Skeletal muscle cell (primary cell): ENCODE measurements at places on chromosomes 13 and 19.

DNA sequence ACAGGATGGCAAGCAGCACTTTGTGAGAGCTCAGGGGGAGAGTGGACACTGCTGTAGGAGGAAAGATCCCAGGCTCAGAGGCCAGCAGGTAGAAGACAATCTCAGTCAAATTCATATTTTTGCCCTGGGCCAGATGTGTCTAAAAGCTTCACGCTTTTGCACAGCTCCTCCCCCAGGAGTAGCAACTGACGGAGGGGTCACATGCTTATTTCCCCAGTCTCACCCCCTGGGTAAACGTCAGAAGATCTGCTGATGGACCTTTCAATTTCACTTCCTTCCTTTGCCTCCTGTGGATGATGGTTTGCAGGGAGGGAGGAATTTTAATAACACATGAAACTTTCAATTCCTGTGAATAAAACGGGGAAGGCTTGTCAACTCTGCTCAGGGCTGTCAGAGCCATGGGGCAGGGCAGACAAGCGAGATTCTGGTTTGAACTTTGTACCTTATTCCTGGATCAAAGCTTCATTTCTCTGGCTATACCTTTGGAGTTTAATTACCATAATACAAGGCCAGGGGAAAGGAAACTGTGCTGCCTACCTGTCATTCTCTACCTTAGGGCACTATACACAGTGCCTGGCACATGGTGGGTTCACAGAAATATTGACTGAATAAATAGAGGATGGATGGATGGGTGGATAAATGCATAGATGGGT, 41.0 kb downstream of the POU4F1 start:
- no peak for DNase-seq

DNA sequence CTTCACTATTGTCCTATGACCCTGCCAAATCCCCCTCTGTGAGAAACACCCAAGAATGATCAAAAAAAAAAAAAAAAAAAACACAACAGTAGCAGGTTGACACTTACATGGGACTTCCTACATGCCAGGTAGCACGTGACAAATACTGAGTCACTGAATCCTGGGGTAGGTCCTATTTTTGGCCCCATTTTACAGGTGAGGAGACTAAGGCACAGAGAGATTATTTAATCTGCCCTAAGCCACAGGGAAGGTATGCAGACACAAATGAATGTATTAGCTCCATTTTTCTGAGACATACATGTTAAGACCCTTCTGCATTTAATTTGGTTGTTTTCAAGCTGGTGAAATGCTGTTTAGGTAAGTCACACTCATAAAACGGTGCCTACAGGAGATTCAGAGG, 15.7 kb downstream of the ZNF575 start:
- DNase-seq = no peak

GRCh38 chr13:58619396-58620113, 988.0 kb downstream of the PCDH17 start:
- no peak for DNase-seq

- no peak for DNase-seq
Measured at GRCh38 chr13:80850771-80851170, 509.8 kb upstream of the SPRY2 start.

- no peak for DNase-seq
Measured at GRCh38 chr13:99074693-99075092, 96.8 kb upstream of the DOCK9 start.

GRCh38 chr19:31424861-31425620, 75.8 kb upstream of the TSHZ3 start:
- DNase-seq = no peak

GRCh38 chr13:73497430-73497829, 438.6 kb downstream of the KLF5 start:
- no peak for DNase-seq

- DNase-seq = no peak
Measured at GRCh38 chr13:46963904-46964303, 67.1 kb upstream of the HTR2A start.
